WTC11 (cell line): ENCODE measurements at places on chromosomes 7 and 10.

DNA sequence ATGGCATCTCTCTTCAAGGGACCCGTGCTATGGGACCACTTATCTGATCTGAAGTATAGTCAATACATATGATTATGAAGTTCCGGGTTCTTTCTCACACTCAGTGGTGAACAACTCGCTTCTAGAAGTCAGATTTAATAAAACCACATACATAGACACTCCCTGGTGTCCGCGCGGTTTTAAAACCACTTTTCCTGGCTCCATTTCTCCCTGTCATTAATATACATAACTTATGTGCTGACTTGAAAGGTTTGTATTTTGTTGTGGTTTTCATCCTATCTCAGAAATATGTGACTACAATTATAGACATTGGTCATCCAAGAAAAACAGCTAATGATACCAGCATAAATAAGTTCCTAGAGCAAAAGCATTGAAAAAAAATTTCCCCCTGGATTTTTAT lies 34.0 kb downstream of the SVIL start:
- DNase-seq = no peak

GRCh38 chr10:110460111-110460809 lies 37.4 kb upstream of the DUSP5 start:
- no peak for DNase-seq

- DNase-seq = no peak
Observed at GRCh38 chr7:151756076-151756731, 120.7 kb downstream of the PRKAG2 start.

- DNase-seq = peak; percentile 15
Observed at GRCh38 chr10:60299961-60300883, 89.5 kb downstream of the ANK3 start.

GRCh38 chr10:30422981-30423654 lies 10.9 kb upstream of the MAP3K8 start:
- DNase-seq = peak; percentile 46
